Tibial nerve (tissue), 4 donors: ENCODE measurements at places on chromosomes 1 and 21.

- H3K4me1 ChIP-seq = no peaks in the 10 kb centered on the region
- H3K27me3 ChIP-seq = no peaks in the 10 kb centered on the region
- peaks cover 16% of the 10 kb centered on the region for H3K36me3 ChIP-seq
- H3K27ac ChIP-seq = no peak overlapping the region
These were observed 12.3 kb downstream of the SLC44A3 start for GRCh38 chr1:94832446-94832845.

- H3K27ac ChIP-seq = no peak overlapping the region
- peaks cover 4% of the 10 kb centered on the region for H3K4me1 ChIP-seq
- no peak for DNase-seq
- no peaks in the 10 kb centered on the region for H3K36me3 ChIP-seq
- no peak overlapping the region for H3K4me3 ChIP-seq
- H3K27me3 ChIP-seq = no peaks in the 10 kb centered on the region
These were observed 84.1 kb downstream of the PGBD5 start for GRCh38 chr1:230342019-230342418.

GRCh38 chr1:223046011-223046410 is 97.0 kb downstream of the TLR5 start:
- no peaks in the 10 kb centered on the region for H3K4me1 ChIP-seq
- H3K36me3 ChIP-seq = no peaks in the 10 kb centered on the region
- DNase-seq = no peak
- H3K27me3 ChIP-seq = no peaks in the 10 kb centered on the region

- no peaks in the 10 kb centered on the region for H3K4me1 ChIP-seq
- no peaks in the 10 kb centered on the region for H3K27me3 ChIP-seq
- H3K4me3 ChIP-seq = peak within 1 kb of the TSS; percentile 62
- H3K36me3 ChIP-seq = no peaks in the 10 kb centered on the region
These were observed at the start of gene PTCH2 for GRCh38 chr1:44842862-44843655. Gene PTCH2 (minus strand): TSS chr1:44843253. CDS start chr1:44842932, 321 bp downstream.

GRCh38 chr1:68973459-68974244 is 476.8 kb upstream of the DEPDC1 start:
- no peak overlapping the region for H3K4me3 ChIP-seq
- no peaks in the 10 kb centered on the region for H3K27me3 ChIP-seq
- DNase-seq = no peak
- H3K4me1 ChIP-seq = no peaks in the 10 kb centered on the region
- no peaks in the 10 kb centered on the region for H3K36me3 ChIP-seq

DNA sequence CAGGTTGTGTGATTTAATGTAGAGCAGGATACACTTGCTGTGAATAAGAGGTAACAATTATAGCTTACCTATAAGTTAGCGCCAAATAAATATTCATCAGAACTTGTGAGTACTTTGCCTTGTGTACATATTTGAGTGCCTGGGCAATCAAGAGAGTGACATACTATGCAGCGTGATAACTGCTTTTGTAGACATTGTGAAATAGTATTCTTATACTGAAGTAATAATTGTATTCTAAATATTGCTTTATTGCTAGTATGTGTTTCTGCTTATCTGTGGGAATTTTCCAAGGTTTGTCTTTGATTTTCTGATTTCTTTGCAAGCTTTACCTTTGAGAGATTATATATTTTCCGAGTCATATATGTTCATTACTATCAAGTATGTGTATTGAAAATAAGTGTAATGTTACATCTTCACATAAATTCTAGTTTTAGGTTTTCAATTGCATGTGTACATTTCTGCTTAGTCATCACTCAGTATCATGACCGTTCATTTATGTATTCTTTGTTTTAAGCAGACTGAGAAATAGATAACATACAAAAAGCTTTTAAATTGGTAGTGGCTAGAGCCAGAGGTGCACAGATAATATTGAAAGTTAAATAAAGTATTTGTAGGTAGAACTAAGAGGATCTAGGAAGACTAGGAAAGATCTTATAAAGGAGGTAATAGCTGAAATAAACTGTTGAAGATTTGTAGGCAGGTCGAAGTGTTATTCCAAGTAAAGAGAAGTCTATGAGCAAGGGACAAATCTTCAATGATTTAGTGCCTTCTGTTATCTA is 19.5 kb downstream of the USP25 start:
- H3K36me3 ChIP-seq = no peaks in the 10 kb centered on the region
- DNase-seq = no peak
- H3K4me1 ChIP-seq = no peaks in the 10 kb centered on the region
- no peak overlapping the region for H3K27ac ChIP-seq
- H3K27me3 ChIP-seq = no peaks in the 10 kb centered on the region

DNA sequence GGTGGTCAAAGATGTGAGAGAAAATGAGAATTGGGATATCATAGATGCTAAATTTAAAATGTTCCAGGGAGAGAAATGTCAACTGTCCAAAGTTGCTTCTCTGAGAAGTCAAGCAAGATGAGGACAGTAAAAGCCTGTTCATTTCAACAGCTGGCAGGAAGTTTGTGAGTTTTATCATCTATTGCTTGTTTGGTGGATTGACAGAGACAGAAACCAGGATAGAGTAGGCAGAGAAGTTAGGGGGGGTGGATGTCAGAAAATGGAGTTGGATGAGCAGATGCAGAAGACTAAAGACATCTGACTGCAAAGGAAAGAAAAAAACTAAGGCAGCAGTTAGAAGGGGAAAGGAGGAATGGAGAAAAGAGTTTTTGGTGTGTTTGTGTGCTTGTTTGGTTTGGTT is 78.4 kb downstream of the AK5 start:
- no peak overlapping the region for H3K4me3 ChIP-seq
- no peaks in the 10 kb centered on the region for H3K36me3 ChIP-seq
- DNase-seq = no peak
- H3K4me1 ChIP-seq = no peaks in the 10 kb centered on the region

DNA sequence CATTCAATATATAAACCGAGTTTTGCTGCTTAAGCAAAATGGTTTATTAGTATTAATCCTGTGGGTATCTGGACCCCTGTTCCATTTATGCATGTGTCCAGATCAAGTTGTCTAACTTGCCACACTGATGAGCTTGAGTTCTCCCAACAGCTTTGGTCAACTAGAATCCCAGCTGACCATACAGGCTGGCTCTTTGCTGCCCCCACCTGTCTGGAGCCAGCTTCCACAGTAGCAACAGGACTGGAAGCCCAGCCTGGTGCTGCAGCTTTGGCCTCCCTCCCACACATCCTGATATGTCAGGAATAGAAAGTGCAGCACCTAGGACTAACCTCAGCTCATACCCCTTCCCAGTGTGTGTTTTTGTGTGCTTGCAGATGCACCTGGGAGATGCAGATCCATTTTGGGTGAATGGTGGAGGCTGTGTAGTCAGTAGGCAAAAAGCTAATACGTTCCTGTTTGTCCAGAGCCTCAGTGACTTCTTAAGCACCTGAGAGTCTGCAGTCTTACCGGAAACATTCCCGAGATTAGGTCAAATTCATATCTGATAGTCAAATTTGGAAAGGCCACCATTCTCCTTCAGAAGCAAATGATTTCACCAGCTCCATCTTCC is 40.9 kb upstream of the BEND5 start:
- no peaks in the 10 kb centered on the region for H3K4me1 ChIP-seq
- no peaks in the 10 kb centered on the region for H3K27me3 ChIP-seq
- DNase-seq = peak; percentile 32
- H3K27ac ChIP-seq = no peak overlapping the region
- no peaks in the 10 kb centered on the region for H3K36me3 ChIP-seq

- no peak overlapping the region for H3K27ac ChIP-seq
- no peak for DNase-seq
- no peaks in the 10 kb centered on the region for H3K36me3 ChIP-seq
- H3K4me1 ChIP-seq = no peaks in the 10 kb centered on the region
These were observed 39.1 kb upstream of the TTLL7 start for GRCh38 chr1:84037758-84038611.

GRCh38 chr1:82451191-82451590 is 650.5 kb downstream of the ADGRL2 start:
- no peaks in the 10 kb centered on the region for H3K27me3 ChIP-seq
- H3K4me3 ChIP-seq = no peak overlapping the region
- DNase-seq = no peak

- DNase-seq = no peak
- H3K4me3 ChIP-seq = no peak overlapping the region
- no peaks in the 10 kb centered on the region for H3K27me3 ChIP-seq
- H3K27ac ChIP-seq = no peak overlapping the region
- no peaks in the 10 kb centered on the region for H3K36me3 ChIP-seq
- no peaks in the 10 kb centered on the region for H3K4me1 ChIP-seq
These were observed 116.1 kb downstream of the SPATA17 start for GRCh38 chr1:217747156-217747769.

DNA sequence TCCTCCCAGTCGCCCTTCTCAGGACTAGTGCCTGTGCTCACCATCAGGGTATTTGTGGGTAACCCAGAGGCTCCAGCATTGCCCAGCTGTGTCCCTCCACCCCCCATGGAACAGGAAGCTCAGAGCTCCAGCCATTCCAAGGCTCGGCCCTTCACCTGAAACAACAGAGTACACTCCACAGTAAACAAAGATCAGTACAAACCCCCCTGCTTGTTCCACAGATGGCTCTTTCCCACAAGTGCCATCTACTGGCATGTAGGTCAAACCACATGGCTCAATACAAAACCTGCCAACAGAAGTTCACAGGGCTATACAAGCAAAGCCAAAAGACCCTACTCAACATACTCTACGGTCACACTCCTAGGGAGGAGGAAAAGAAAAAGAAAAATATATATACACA is 258.7 kb downstream of the AGBL4 start:
- H3K36me3 ChIP-seq = no peaks in the 10 kb centered on the region
- no peak for DNase-seq
- no peak overlapping the region for H3K27ac ChIP-seq
- H3K4me1 ChIP-seq = no peaks in the 10 kb centered on the region
- H3K27me3 ChIP-seq = no peaks in the 10 kb centered on the region

GRCh38 chr1:9551984-9552383 is 12.7 kb downstream of the SLC25A33 start:
- no peak for DNase-seq
- H3K27me3 ChIP-seq = no peaks in the 10 kb centered on the region
- no peaks in the 10 kb centered on the region for H3K4me1 ChIP-seq
- H3K4me3 ChIP-seq = no peak overlapping the region
- H3K27ac ChIP-seq = no peak overlapping the region

GRCh38 chr1:232996143-232996542 is 45.7 kb downstream of the NTPCR start:
- H3K27ac ChIP-seq = no peak overlapping the region
- H3K27me3 ChIP-seq = no peaks in the 10 kb centered on the region
- DNase-seq = no peak
- H3K36me3 ChIP-seq = no peaks in the 10 kb centered on the region
- H3K4me1 ChIP-seq = no peaks in the 10 kb centered on the region

DNA sequence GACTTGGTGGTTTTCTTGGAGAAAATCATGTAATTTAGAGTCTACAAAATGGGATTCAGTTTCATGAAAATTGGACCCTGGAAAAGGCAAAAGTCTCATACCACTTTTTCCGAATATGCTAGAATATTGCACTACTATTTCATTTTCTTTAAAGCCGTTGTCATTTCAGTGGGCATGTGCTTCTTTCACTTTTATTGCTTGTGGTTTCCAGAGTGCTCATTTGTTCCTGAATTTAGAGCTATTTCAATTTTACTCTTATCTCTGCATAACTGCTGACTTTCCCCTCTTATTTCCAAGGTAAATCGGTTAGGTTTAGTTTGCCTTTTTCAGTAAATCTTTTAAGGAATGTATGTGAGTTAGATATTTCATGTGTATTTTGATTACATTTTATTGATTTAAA is 11.6 kb downstream of the HHAT start:
- no peaks in the 10 kb centered on the region for H3K36me3 ChIP-seq
- H3K4me3 ChIP-seq = no peak overlapping the region
- no peak for DNase-seq

DNA sequence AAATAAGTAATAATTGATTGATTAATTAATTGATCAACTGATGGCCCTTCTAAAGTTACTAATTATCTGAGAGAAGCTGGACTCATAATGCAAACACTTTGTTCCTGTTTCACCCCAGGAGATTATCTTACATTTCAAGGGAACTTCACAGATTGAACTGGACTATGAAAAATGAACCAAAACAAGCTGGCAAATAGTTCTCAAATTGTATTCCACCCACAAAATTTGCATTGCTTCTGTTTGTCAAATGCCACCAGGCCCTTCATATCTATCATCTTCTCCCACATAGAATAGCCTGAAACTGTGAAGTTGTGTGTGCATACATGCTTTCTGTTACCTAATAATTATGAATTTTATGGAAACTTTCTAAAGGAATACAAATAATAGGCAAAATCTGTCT is 104.0 kb downstream of the ZNF281 start:
- no peak for DNase-seq
- H3K4me1 ChIP-seq = peaks cover 8% of the 10 kb centered on the region
- no peaks in the 10 kb centered on the region for H3K36me3 ChIP-seq
- H3K4me3 ChIP-seq = no peak overlapping the region
- no peaks in the 10 kb centered on the region for H3K27me3 ChIP-seq
- no peak overlapping the region for H3K27ac ChIP-seq

- no peak overlapping the region for H3K4me3 ChIP-seq
- H3K4me1 ChIP-seq = peaks cover 33% of the 10 kb centered on the region
- no peaks in the 10 kb centered on the region for H3K27me3 ChIP-seq
- no peak overlapping the region for H3K27ac ChIP-seq
- DNase-seq = no peak
These were observed 78.0 kb downstream of the NID1 start for GRCh38 chr1:235986869-235987268.

DNA sequence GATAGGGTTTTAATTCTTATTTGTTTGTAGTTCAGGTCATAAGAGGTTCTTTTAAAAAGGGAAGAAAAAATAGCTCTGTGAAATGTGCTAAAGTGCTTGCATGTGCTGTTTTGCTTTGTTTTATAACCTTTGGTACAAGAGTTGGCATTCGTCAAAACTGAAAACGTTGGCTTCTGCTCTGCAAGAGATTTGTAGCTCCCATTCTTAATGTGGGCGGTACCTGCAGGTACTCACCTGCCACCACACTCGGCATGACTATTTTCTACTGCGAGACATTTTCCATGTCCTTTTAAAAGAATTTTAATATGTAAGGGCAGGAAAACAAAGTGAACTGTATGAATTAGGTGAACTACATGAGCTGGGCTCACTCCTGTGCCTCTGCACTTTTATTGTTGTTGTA is 92.6 kb downstream of the ADARB1 start:
- DNase-seq = no peak
- H3K27me3 ChIP-seq = no peaks in the 10 kb centered on the region
- H3K36me3 ChIP-seq = no peaks in the 10 kb centered on the region
- no peak overlapping the region for H3K4me3 ChIP-seq

DNA sequence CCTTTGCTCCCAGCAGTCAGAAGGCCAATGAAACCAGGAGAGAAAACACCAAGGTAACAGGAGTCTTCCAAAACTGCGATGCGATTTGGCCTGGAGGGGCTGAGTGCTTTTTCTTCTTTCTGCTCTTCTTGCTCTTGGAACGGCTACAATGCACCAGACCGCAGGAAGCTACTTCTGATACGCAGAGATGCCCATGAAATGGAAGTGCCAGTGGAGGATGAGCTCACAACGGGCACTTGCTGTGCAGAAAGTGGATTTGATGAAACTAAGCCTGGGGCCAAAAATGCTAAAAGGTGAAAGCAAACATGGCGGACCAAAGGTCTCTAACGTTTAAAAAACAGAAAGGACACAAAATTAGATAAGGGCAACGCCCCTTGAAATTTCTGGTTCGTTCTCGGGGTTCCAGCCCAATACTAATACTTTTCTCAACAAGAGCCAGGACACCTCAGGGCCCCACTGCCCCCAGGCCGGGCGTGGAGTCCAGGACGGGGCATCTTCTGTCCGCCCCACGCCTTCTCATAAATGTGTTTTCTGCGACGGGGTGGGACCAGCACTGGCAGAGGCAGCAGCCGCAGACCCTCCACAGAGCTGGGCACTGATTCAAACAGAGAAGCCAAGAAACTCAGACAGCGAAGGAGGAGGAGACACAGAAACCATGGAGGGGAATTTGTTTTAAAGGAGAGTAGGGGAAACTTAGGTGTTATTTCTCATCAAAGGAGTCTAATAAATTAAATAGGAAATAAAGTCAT is 101.3 kb downstream of the CRYAA start:
- no peak overlapping the region for H3K4me3 ChIP-seq
- no peak overlapping the region for H3K27ac ChIP-seq
- H3K4me1 ChIP-seq = no peaks in the 10 kb centered on the region
- no peaks in the 10 kb centered on the region for H3K36me3 ChIP-seq
- DNase-seq = no peak
